ENCODE measurements at places on chromosomes 2 and 18.
A peak's percentile ranks its signal among the peaks of the same experiment; 100 is the strongest.

GRCh38 chr2:7736646-7737305 is 819.6 kb downstream of the RNF144A start:
- DNase-seq, result peak; percentile 71

DNA sequence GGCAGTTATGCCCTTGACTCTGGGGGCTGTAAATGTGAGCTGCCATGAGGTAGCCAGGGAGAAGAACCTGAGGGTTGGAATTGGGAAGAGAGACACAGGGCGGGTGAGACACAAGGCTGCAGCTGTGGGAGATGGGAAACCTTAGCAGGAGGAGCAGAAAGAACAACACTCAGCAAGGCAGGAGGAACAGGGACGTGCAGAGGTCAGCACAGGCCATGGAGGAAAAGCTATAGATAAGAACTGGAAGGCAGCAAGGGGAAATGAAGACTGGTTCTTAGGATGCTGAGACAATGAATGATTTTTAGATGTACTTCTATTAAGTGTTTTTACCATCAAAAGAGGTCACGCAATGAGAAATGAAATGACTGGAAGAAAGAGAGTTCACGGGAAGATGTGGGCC is 80.2 kb downstream of the USP40 start:
- DNase-seq, result no peak

DNA sequence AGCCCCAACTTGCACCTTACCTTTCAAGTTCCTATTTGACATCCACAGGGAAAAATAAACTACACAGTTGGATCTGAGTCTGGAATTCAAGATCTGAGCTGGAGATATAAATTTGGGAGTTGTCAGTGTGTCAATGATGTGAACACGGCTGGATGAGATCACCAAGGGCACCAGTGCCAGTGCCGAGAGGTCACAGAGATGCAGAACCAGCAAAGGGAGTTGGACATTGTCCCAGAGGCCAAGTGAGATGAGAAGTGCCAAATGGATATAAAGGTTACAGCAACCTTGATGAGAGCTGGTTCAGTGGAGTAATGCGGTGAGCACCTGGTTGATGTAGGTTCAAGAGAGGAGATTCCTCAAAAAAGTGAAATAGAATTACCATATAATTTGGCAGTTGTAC is 24.8 kb downstream of the LRRFIP1 start:
- no peak for DNase-seq

- no peak for DNase-seq
These were observed 1234.4 kb downstream of the SUCLG1 start for GRCh38 chr2:83224591-83225200.

- DNase-seq, result no peak
These were observed 66.4 kb downstream of the MCFD2 start for GRCh38 chr2:46849046-46849715.

DNA sequence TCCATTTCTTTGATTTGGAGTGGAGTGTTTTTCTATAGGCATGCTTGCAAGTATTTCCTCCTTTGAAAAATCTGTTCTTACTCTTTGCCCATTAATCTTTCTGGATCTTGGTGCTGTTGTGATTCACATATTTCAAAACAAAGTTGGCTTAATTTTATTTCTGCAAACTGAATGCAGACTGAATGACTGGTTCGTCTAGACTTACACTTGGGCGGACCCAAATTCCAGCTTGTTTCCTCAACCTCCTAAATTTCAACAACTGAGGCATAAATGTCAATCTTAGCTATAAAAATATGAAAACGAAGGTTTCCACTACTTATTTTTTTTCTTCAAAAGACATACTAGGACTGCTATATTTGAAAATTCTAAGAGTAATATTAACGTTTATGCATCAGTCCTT is 59.0 kb downstream of the ANKRD44 start:
- peak; percentile 79 for DNase-seq

- DNase-seq, result no peak
These were observed 212.7 kb upstream of the SALL3 start for GRCh38 chr18:78766651-78767533.

- no peak for DNase-seq
These were observed 115.2 kb downstream of the MYO5B start for GRCh38 chr18:50079571-50080295.

- no peak for DNase-seq
These were observed 46.1 kb downstream of the YES1 start for GRCh38 chr18:765764-766549.

DNA sequence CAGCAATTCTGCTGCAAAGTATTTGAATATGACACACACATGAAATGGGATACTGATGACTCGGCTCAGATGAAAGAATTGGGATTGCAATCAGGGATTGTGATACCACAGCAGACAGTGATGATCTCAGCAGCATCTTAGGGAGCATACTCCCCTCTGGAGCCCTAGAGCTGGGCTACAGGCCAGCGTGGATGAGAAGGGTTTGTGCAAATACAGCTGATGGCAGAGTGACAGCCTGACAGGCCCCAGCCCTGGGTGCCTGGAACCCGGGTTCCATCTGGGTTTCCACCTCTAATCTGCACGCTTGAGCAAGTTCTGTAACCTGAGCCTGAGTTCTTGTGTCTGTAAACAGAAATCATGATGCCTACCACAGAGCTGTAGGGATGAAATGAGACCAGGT is 418.0 kb downstream of the LRATD1 start:
- peak; percentile 42 for DNase-seq

DNA sequence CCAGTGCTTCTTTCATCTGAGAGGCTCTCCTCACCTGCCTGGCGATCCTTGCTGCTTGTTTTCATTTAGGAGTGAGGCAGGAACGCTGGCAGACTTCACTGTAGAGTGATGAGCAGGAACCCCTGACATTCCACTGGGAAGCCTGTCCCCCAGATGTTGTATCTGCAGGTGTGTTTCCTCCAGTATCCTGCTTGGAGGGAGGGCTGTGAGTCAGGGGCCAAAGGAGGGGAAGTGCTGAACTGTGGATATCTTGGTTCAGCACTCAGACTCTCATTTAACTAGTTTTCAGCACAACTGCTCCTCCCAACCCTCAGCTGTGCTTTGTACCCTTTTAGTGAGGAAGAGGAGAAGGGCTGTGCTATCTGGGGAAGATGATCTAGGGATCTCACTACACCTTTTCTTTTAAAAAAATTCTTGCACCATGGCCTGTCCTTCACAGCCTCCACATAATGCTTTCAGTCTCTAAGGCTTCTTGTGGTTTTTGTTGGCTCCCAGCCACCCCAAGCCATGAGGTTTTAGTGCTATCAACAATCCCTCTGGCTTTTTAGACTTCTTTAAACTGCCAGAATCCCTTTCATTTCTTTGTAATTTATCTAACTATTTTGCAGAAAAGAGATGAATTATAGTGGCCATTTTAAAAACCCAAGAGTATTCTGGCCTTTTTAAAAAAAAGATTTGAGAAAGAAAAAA is 11.2 kb downstream of the ANKAR start:
- DNase-seq, result peak; percentile 66

GRCh38 chr2:230939066-230939591 is 14.1 kb upstream of the GPR55 start:
- DNase-seq, result no peak

DNA sequence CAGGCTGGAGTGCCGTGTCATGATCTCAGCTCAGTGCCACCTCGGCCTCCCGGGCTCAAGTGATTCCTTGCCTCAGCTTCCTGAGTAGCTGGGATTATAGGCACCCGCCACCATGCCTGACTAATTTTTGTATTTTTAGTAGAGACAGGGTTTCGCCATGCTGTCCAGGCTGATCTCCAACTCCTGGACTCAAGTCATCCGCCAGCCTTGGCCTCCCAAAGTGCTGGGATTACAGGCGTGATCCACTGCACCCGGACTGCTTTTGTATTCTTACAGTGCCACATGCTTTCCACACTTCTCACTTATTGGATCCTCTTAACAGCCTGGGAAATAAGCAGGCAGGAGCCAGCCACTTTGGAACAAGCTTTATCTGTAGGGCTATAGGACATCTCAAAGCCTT is 25.3 kb upstream of the BCL2L11 start:
- no peak for DNase-seq

DNA sequence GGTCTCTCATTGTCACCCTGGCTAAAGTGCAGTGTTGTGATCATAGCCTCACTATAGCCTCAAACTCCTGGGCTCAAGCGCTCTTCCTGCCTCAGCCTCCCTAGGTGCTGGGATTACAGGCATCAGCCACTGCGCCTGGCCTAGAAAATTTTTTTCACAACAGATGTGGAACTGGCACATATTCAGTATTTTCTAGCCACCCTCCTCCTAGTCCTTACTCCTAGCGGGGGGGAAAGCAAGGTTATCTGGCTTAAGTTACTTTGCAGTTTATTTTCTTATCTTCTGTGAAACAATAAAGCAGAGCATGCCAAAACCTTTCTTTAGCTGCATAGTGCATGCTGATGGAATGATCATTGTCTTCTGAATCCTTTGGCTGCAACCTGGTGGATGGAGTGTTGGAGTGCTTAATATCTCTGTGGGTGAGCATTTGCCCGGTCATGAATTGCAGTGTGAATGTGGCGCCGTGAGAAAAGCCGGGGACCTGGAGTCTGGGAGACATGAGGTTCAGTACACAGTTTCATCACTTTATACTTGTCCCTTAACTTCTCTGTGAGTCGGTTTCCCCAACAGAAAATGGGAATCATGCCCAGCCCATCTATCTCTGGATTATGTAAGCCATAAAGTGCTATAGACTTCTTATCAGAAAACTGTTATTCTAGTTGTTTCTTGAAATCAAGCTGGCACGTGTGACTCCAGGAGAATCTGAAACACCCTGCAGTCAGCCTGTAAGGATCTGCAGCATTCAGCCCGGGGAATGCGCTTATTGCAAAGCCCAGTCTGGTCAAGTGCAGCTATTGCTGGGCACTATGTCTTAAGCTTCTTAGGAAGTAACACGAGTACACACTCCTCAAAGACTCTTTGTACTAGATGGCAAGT is 38.2 kb upstream of the MAP3K20 start:
- DNase-seq, result no peak

DNA sequence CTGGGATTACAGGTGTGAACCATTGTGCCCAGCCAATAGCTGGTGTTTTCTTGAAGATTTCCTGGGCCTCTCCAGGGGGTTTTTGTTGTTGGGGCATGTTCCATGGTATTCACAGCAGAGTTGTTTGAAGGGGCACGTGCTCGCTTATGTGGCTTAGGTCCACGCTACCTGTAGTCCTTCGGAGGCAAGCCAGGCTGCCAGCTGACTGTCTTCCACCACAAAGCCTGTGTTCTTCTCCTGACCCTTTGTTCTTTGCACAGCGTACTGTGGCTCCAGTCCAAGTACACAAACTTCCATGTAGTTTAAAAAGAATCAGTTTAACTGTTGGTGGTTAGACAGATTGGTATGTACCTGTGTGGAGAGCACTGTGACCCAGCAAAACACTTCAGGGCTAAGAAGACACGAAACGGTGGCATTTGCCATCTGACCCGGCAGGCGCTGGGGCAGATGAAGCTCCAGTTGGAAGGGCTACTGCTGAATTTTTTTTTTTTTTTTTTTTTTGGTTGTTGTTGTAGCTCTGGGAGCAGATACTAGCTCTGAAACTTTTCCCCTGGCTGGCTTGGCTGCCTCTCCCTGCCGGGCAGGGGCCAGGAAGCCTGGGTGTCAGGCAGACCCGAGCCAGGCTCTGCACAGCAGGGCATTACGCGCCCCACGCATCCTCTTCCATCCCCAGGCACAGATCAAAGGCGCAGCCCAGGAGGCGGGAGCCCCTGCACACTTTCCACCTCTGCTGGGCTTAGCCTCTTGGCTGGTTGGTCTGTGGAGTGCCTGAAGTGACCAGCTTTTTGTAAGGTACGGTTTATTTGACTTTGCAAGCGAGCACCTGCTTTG is 5.7 kb downstream of the GREB1 start:
- DNase-seq, result no peak

GRCh38 chr2:105665480-105665879 is 79.2 kb upstream of the NCK2 start:
- no peak for DNase-seq

- no peak for DNase-seq
These were observed 17.1 kb upstream of the ATOH8 start for GRCh38 chr2:85736456-85737355.

DNA sequence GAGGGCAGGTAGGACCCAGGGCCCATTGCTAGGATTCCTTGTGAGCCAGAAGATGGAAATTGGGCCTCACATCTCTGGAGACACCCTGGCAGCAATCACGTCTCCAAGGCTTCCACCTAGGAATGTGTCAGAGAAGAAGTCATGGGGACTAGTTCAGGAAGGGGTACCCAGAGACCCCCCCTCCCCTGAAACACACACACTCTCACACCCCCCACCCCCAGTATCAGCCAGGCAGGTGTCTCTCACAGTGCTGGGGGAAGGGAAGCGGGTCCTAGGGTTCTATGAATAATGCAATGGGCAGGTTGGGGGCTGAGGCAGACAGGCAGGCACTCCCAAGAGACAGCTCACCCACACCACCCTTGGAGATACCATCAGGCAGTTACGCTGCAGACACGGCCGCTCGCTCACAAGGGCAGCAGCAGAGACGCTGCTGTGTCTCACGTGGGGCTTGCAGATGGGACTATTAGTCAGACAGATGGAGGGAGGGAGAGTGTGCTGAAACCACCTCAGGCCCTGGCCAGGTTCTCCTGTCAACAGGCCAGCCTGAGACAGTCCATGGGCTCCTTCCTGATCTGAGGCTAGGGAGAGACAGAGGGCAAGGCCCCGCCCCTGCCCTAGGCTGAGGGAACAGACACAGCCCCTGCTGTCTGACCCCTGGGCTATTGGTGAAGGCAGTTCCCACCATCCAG is 134.6 kb downstream of the CYP26B1 start:
- DNase-seq, result no peak

DNA sequence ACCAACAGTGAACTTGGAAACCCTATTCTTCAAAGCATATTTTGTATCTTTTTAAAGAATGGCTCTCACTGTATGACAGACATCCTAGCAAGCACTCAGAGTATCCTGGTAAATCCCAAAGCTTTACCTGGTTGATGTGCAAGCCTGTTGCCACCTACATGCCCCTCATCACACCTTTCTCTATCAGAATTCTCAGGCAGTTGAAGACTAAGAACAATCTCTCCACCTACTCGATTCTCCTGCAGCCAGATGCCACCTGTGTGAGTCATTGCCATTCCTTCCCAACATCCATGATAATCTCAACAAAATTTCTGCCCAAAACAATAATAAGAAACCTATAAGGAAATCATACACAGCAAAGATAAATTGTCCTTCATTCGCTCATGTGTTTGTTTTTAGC is 659.8 kb downstream of the BCL11A start:
- DNase-seq, result no peak

- DNase-seq, result no peak
These were observed 182.2 kb upstream of the ATP5MC3 start for GRCh38 chr2:175363699-175364098.
